ENCODE measurements at places on chromosomes 12 and 14.

GRCh38 chr12:6341417-6342139 is at the start of gene TNFRSF1A:
TNFRSF1A (minus strand) TSS chr12:6342076; CDS start chr12:6341814, 262 bp downstream.
- DNase-seq: no peak

- DNase-seq: peak; percentile 43
Observed at GRCh38 chr12:100793182-100793581, 1.4 kb upstream of the ANO4 start.

GRCh38 chr14:67395876-67396189 is 16.1 kb downstream of the PLEK2 start:
- no peak for DNase-seq

DNA sequence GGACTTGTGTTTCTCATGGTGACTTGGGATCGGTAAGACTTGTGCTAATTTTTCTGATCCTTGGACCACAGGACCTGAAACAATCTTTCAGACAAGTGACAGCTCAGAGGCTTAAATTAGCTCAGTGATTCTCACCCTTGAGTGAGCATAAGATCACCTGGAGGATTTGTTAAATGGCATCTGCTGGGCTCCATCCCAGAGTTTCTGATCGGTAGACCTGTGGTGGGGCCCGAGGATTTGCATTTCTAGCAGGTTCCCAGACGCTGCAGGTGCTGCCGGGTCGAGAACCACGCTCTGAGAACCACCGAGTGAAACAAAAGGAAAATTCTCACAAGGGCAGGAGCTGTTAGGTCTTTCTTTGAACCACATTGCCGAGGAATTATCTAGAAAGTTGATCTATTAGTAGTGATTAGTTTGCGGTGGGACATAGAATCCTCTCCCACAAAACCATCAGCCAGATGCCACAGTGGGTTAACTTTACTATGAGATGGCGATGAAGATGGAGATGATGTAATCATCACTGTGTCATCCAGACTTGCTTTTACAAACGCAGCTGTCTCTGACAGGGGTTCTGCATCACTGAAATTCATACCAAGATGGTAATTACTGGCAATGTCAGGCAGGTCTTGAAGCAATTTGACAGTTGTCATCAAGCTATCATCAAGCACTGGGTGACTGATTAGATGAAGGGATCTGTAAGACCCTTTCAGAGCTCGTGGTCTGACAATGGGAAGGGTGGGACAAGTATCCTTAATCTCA is 184.0 kb downstream of the AACS start:
- no peak for DNase-seq

All from HCT116 (cell line).